Fibroblast of skin of left biceps (primary cell): ENCODE measurements at places on chromosomes 1 and 21.

GRCh38 chr1:153475282-153475681, 14.8 kb upstream of the S100A7 start:
- no peak for DNase-seq

DNA sequence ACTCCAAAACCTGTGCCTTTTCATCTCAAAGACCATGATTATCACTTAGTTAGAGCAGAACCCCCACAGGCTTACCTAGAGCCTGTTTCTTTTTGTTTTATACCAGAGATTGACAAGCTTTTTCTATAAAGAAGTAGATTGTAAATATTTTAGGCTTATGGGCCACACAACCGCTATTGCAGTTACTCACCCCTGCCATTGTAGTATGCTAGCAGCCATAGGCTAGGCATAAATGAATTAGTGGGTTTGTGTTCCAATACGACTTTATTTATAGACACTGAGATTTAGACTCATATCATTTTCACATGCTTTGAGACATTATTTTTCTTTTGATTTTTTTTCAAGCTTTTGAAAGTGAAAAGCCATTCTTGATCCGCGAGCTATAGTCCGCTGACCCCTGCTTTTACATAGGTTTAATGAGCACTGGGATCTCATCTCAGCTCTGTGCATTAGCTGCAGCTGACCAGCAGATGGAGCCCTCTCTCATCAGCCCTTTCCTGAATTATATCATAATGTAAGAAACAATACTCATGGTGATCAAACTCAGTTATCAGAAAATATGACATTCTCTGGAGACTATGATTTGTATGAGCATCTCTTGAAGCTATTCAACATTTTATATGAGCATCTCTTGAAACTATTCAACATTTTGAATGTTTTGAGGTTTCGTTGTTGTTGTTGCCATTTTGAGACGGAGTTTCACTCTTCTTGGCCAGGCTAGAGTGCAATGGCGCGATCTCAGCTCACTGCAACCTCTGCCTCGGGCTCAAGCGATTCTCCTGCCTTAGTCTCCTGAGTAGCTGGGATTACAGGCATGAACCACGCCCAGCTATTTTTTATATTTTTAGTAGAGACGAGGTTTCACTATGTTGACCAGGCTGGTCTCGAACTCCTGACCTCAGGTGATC, 111.9 kb upstream of the L1TD1 start:
- DNase-seq = no peak

DNA sequence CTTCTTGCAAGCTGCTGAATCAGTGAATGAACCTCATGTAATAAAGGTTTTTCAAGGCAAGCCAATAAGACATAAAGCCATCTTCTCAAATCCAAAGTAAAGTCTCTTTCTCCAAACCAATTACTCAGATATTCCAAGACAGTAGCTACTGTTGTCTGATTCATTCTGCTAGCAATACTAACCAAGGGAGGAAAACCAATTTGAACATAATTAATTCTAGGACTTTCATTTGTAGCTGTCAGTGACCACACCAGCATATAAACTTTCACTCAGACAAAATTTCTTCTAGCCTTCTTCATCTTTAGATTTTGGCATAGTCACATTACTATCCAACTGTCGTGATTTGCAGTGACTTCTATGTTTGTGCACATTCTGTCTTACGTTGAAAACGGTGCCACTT, 10.5 kb upstream of the INTS3 start:
- no peak for DNase-seq

- DNase-seq = no peak
Observed at GRCh38 chr1:98764485-98764884, 103.0 kb downstream of the SNX7 start.

DNA sequence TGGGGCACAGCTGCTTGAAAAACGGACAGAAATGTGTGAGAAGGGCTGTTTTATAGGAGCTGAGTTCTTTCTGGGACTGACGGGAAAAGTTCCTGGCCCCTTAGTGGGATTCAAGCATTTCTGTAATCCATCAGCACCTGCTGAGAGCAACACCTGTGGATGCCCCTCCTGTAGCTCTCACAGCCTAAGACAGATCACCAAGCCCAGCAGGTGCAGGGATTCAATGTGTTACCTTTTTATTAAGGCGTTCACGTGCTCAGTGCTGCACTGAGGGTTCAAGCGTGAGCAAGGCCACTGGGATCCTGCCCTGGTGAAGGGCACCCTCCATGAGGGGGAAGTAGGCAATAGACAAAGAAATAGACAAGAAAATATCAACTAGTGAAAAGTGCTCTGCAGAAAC, 14.9 kb downstream of the OLFML2B start:
- no peak for DNase-seq
